ENCODE measurements at places on chromosomes 7 and 10.
A peak's percentile ranks its signal among the peaks of the same experiment; 100 is the strongest.

GRCh38 chr10:107477266-107477665 is 312.8 kb upstream of the SORCS1 start:
- DNase-seq, result no peak

DNA sequence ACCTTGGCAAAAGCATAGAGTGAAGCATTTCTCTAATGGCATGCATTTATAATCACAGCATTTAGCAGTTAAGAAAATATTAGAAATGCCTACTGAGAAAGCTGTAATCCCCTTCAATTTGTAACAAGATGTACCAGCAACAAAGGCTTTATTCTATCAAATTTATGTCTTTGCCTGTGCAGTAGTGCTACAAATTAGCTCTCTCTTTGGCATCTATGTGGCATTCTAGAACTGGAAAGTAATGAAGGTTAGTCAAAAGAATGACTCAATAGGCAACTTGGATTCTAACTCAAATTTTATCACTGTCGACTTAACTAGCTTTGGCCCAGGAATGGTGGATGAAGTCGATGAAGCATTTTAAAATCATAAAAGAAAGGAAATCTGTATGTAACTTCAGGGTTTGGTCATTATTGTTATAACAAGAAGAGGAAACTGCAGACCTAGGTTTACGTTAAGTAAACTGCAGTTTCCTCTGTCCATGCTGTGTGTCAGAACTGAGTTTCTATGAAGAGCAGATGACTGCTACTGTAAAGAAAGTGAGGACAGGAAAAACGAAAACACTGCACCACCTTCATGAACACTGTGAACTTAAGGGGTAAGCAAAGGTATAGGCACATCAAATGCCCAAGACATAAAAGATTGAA is 140.0 kb downstream of the RAPGEF5 start:
- no peak for DNase-seq

GRCh38 chr7:106329971-106330733 is 45.4 kb upstream of the NAMPT start:
- no peak for DNase-seq

DNA sequence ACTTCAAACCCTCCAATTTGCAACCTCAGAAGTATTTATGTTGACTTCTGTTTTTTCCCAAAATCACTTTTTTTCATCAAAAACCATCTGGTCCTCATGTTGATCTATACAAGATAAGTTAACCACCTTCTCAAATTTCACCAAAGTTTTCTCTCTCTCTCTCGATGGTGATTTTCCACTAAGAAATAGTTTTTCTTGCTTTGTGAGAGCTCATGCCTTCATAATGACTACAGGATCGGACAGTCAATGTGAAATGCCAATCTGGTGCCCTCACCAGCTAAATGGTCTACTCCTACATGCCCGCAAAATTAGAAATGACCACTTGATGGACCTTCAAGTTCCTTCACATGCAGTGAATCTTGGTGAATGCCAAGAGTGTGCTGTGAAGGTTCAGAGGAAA is 40.4 kb downstream of the CNNM1 start:
- DNase-seq, result no peak

DNA sequence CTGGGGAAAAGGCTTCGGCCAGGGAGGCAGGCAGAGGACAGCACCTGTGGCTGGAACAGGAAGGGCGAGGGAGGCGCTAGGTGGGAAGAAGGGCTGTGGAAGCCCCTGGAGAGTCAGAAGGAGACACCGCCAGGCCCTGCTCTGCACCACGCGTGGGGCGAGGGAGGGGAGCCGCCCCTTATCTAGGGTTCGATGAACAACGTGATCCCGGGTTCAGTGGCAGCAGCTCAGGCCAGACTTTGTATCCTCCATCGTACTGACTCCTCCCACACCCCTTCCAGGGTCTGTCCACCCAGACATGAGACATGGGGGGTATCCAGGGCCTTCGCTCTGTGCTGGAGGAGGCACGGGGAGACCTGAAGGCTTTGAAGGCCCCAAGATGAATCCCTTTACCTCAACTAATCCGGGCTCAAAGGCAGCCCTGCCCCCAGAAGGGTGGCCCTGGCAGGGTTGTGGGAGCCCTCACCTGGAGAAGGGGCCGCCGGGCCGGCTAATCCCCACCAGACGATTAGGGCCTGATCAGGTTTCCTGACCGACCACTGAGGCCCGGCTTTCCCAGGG is 110.8 kb downstream of the PDGFA start:
- no peak for DNase-seq

GRCh38 chr7:111089822-111090426 is 1.0 kb upstream of the LRRN3 start:
- DNase-seq, result peak; percentile 81

GRCh38 chr10:20299034-20299736 is 483.0 kb downstream of the PLXDC2 start:
- no peak for DNase-seq

DNA sequence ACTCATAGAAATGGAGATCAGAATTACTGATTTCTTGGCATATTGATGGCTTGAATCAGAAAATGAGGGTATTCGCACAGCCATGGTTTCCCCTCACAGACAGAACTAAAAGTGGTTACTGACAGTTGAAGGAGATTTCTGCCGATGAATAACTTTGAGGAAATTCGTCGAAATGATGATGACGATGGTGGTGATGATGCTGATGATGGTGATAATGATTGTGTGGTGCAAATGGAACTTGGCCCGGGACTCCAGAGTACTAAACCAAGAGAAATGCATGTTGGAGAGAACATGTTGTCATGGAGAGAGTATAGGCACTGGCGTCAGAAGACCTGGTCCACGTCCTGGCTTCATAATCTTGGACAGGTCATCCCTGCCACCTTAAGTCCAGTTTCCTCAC is 163.2 kb downstream of the EVX1 start:
- DNase-seq, result no peak

DNA sequence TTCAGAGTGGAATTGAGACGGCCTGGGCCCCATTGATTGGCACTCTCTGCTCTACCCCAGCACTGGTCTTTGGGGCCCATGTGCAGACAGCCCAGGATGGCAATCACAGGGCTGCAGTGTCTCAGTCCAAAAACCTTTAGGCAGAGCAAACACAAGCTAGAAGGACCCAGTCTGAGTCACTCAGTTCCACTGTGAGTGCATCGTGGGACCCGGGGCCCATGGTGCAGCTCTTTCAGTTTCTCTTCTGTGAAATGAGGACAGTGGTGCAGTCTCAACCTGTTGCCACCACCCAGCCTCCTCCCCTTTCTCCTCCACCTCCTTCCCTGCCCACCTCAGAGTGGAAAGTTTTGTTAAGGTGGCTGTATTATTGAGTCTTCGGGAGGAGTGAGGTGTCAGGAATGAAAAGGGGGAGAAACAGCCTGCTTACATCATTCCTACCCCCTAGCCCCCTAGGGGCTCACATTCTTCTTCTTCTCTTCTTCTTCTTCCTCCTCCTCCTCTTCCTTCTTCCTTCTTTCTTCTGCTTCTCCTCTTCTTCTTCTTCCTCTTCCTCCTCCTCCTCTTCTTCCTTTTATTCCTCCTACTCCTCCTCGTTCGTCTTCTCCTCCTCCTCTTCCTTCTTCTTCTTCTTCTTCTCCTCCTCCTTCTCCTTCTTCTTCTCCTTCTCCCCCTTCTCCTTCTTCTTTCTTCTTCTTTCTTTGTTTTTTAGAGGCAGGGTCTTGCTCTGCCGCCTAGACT is 19.5 kb upstream of the CARD11 start:
- DNase-seq, result no peak

GRCh38 chr7:70647801-70648498 is 484.0 kb upstream of the GALNT17 start:
- no peak for DNase-seq

DNA sequence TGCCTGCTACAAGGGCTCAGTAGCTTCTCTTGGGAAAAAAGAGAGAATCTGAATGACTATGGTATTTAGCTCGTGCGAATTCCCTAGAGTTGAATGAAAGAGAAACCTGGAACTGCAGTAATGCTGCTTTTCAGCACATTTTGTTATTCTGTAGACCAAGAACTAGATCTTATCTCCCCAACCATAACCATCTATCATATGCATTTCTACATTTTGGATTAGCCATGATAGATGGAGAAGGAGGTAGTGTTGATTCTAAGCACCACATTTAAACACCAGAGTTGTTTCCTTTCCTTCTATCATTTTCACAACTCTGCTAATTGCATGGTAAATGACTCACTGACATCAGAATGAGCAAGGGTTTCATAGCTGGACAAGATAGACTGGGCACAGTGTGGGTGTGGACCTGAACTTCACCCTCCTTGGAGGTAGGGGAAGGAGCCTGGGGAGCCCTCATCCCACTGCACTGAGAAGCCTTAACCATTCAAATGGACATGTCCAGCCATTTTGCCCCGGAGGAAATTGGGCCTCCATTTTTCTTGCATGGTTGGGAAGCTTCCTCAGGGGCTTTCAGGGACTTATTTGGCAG is 55.3 kb upstream of the BMPER start:
- DNase-seq, result no peak

GRCh38 chr7:42097752-42098151 is 139.3 kb downstream of the GLI3 start:
- DNase-seq, result no peak

DNA sequence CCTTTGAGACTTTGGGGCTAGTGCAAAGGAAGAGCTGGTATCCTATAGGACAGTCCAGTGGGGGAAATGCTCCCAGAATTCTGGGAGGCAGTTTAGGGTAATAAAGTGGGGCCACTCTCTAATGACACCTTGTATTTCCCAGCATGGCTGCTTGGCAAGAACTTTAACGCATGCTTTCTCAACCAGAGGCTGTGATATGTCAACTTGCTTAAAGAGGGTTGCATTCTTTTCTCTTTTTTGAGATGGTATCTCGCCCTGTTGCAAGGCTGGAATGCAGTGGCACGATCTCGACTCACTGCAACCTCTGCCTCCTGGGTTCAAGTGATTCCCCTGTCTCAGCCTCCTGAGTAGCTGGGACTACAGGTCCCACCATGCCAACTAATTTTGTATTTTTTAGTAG is 38.4 kb downstream of the ALDH18A1 start:
- no peak for DNase-seq

GRCh38 chr7:97819161-97819560 is 53.0 kb downstream of the ASNS start:
- DNase-seq, result no peak

DNA sequence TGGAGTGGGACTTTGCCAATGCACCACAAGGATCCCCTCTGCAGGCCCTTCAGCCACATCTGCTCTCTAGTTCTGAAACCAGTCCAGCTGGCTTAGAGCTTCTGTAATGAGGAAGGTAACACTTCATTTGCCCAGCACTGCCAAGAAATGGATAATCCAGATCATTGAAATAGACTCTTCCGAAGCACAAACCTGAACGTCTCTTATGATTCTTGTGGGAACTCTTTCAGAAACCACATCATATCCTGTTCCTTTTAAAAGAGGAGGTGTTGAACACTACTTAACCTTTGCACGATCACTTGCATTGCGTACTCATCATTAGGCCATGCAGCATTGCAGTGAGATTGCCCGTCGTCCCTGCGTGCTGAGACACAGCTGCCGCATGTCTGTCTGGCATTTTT is 25.8 kb upstream of the PLPP4 start:
- peak; percentile 37 for DNase-seq

DNA sequence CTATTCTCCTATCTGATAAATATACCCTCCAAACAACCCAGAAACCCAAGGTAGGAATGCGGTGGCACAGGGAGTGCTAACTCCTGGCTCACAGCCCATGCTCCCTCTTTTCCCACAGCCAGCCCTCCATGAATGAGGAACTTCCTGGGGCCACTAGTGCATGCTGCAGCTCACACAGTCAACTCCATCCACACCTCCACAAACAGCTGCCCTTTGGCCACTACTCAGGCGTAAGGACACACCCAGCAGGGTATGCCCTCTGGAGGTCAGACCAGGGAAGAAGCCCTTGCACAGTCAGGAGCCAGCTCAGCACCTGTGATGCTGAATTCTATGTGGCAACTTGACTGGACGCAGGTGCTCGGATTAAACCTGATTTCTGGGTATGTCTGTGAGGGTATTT is 85.2 kb upstream of the PIK3CG start:
- DNase-seq, result no peak

- no peak for DNase-seq
Measured at GRCh38 chr10:35355971-35356724, 19.8 kb downstream of the CCNY start.

GRCh38 chr7:17318146-17318545 is 19.7 kb downstream of the AHR start:
- no peak for DNase-seq

- no peak for DNase-seq
Measured at GRCh38 chr10:63409465-63410027, 56.2 kb downstream of the JMJD1C start.

DNA sequence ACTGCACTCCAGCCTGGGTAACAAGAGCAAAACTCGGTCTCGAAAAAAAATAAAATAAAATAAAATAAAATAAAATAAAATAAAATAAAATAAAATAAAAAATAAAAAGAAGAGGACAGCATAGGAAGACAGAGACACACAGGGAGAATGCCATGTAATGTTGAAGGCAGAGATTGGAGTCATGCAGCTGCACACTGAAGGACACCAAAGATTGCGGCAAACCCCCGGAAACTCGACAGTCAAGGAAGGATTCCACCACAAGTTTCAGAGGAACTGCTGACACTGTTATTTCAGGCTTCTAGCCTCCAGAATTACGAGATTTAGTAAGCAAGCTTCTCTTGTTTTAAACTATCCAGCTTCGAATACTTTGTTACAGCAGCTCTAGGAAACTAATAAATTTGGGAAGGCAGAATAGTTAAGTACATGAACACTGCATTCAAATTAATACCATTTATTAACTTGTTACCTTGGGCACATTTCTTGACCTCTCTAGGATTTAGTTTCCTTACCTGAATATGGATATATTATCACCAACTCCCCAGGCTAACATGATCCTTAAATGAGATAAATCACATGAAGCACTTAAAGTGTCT is 9.5 kb downstream of the CPED1 start:
- no peak for DNase-seq

- no peak for DNase-seq
Measured at GRCh38 chr7:134946260-134946659, 40.0 kb upstream of the AGBL3 start.

- DNase-seq, result no peak
Measured at GRCh38 chr10:132249824-132250375, 57.9 kb downstream of the STK32C start.

- DNase-seq, result peak; percentile 9
Measured at GRCh38 chr7:127629268-127629854, 11.4 kb upstream of the PAX4 start.

DNA sequence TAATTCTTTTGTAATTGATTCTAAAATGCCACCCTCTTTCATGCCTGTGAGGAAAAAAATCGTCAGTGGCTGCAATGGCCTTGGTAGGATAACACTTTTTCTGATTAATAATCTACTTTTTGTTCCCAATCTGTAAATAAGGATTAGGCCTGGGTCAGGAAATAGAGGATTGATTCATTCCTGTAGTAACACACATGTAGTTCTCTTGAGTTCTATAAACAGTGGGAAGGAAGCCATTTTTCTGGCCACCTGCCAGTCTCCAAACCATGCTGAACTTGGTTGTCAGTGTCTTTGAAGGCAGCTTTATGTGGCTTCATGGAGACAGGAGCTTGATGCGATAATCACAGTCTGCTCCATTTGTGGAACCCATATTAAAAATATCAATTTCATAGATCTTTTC is 169.3 kb upstream of the NFE2L3 start:
- DNase-seq, result no peak
